T-helper 9 cell (primary cell): ENCODE measurements at places on chromosomes 11 and 22.

DNA sequence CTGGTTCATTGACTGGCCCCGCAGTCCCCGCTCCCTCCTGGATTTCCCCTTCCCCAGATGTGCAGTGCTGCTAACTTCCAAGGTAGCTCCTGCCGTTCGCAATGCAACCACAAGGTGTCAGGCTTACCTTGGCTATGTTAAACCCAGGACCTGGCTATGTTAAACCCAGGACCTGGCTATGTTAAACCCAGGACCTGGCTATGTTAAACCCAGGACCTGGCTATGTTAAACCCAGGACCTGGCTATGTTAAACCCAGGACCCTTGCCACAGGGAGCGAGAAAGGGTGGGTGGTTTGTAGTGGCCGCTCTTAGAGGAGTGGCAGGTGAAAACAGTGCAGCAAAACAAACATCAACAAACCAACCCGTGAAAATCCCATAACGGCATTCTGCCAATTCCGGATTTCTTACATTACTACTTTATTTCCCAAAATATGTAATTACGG lies 2.9 kb upstream of the ADAMTS8 start:
- DNase-seq, result peak; percentile 56

GRCh38 chr22:50595189-50595588 lies 5.4 kb upstream of the MAPK8IP2 start:
- no peak for DNase-seq

- DNase-seq, result no peak
Measured at GRCh38 chr11:76225122-76225611, 18.9 kb upstream of the WNT11 start.

DNA sequence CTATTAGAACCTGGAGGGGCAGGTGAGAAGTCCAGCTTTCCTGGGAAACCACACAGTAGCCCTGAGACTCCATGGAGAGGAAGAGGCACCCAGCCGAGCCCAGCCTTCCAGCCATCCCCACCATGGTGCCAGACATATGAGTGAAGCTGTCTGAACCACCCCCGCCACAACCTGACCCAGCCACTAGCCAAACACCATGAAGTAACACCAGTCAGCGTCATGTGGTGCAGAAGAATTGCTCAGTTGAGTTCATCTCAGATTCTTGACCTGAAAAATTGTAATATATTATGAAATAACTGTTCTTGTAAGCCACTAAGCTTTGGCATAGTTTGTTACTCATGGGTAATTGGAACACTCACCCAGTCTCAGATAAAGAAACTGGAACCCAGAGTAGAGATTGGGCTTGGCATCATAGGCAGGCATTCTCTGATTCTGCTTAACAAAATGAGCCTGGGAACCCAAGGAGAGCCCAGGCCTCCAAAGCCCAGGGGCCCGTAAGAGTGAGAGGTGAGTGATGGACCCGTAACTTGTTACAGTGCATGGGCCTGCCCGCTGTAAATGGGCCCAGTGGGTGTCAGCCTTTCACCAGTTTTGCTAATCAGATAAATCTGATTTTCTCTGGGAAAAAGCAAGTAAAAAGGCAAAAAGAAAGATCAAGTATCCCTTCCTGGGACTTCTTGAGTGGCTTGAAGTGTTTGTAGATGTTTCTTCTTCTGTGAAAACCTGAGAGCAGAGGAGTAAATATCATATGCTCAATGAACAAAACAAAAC lies 305.5 kb downstream of the DDX10 start:
- DNase-seq, result no peak

DNA sequence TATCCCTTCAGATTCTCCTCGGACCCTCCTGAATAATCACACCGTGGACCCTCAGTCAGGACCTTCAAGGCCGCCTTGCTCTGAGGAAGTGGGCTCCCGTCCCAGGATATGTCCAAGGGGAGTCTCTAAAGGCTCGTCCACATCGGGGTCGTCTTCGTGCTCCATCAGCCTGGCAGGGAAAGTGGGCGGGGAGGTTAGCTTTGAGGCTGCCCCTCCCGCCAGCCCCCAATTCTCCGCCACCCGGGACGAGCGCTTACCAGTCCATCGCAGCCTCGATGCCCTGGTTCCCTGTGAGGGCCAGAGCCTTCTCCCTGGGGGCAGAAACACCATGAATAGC lies 472 bp downstream of the UBXN1 start:
- no peak for DNase-seq

- DNase-seq, result no peak
Measured at GRCh38 chr11:114262681-114263512, 33.3 kb upstream of the NNMT start.

GRCh38 chr11:113289431-113290187 lies 24.8 kb upstream of the TTC12 start:
- DNase-seq, result peak; percentile 50

- no peak for DNase-seq
Measured at GRCh38 chr11:96287822-96288439, 55.1 kb downstream of the MAML2 start.

GRCh38 chr22:49760630-49761571 lies 66.8 kb downstream of the BRD1 start:
- DNase-seq, result no peak

DNA sequence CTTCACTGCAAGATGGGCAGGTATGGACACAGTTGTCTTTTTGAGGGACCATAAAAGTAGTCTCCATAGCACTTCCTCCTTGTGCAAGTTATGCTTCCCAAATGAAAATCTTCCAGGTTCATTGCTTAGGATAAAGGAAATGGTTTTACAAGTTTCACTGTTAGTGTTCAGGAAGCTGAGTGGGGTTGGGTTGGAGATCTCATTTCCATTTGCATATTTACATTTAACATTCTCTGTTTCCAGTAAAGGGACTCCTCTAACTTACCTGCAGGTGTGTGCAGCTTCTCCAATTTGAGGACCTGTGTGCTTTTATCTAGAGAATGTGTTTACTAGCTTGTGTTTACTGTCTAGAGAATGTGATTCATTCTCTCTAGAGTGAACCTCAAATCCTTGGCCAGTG lies 141.3 kb upstream of the POU2AF2 start:
- DNase-seq, result no peak
